NCI-H524 treated with DMSO at 0.1 percent for 48 hours (cell line): ENCODE measurements at places on chromosomes 4 and X.

DNA sequence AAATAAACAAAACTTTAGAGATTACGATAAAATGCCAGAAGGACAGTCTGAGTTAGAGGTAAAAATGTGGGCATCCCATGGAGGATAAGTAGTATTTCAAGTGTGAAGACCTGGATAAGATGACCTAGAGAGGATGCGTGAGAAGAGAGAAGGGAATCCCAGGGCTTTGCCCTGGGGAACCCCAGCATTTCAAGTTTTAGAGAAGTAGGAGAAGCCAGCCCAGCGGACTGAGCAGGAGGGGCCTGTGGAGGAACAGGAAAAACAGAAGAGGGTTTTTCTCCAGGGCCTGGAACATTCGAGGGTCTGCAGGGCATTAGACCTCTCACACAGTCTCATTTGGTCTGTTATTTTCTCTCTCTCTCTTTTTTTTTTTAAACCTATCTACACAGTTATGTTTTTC, 2.9 kb upstream of the CFP start:
- DNase-seq, result no peak

GRCh38 chr4:124277691-124278090, 434.8 kb downstream of the ANKRD50 start:
- DNase-seq, result no peak

- no peak for DNase-seq
These were observed 31.6 kb upstream of the PAPSS1 start for GRCh38 chr4:107751670-107752069.

DNA sequence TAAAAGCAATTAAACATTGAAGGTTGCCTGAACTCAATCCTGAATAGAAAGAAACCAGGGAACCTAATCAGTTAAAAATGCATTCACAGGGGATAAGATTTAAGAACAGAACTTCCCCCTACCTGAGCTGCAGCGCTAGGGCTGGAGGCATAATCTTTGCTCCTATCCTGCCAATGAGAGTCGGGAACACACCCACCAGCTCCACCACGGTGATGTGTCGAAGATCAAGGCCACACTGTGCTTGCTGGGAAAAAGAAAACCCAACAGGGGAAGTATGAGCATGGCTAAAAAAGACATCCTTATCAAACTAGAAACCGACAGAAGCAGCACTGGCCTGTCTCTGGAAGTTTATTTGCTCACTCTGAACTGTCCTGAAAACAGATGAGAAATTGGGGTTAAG, 66.3 kb downstream of the SRPX start:
- no peak for DNase-seq

- DNase-seq, result no peak
These were observed 435.2 kb downstream of the IDS start for GRCh38 chrX:149069899-149070298.

DNA sequence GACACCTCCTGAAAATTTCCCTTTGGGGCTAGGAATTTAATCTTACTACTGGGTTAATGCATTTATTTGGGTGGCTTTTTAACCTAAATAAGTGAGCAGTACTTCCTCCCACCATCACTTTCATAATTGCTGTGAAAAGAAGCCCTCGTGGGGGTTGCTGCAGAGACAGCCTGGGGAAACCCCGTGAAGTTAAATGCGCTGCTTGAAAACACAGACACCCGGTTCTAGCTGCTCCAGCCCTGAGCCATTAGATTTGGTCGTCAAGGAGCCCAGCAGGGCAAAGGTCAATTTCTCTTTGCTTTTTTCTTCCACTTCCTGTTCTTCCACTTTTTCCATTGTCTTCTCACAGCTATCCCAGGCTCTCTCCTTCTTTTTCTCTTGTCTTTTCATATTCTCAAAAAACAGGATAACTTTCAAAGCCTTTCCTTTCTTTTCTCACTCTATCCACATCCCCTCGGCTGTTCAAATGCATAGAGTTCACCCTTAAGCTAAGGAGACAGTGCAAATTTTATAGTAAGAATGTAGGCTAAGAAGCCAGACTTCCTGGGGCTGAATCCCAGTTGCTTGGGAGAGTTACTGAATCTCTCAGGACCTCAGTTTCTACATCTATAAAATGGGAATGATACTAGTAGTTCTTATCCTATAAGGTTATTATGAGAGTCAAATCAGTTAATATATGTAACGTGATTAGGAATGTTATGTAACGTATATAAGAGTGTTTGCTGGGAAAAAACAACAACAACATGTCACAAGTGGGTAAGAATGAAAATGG, 91.5 kb upstream of the ZNF827 start:
- DNase-seq, result no peak

DNA sequence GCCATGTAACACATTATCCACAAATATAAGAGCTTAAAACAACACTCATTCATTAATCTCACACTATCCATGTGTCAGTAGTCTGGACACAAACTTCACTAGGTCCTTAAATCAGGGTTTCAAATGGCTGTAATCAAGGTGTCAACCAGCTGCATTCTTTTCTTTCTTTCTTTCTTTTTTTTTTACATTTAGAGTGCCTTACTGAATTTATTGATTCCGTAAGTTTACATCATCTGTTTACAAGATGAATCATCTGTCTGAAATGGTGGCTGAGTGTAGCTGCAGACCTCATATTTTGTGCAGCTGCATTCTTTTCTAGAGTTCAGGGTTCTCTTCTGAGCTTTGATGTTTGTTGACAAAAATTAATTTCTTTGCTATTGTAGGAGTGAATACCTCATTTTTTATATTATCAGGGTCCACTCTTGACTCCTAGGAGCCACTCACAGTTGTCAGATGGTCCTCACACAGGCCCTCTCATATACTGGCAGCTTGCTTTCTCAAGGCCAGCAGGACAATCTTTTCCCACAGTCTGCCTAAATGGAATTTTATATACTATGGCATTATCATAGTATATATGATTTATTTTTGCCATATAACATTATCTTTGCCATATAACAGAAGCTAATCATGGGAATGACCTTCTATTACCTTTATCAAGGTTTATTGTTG, 37.8 kb downstream of the SPOCK3 start:
- no peak for DNase-seq

GRCh38 chrX:151753313-151754046, 18.9 kb downstream of the CNGA2 start:
- no peak for DNase-seq

DNA sequence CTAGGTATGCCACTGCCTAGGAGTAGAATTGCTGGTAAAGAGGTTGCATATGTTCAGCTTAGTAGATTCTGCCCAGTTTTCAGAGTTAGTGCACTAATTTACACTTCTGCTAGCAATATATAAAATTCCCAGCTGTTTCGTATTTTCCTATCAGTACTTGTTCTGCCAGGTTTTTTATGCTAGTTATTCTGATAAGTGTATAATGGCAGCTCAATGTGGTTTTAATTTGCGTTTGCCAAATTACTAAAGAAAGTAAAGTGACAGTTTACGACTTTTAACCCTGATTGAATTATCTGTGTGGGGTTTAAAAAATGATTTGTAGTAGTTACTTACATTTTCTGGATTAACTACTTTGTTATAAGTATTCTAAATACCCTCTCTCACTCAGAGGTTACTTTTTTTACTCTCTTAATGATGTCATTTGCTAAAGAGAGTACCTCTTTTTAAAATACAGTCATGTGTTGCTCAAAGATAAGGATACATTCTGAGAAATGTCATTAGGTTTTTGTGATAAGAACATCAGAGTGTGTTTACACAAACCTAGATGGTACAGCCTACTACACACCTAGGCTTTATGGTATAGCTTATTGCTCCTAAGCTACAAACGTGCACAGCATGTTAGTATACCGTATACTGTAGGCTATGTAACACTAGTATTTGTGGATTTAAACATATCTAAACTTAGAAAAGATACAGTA, 363.2 kb downstream of the IL15 start:
- no peak for DNase-seq
